ENCODE measurements at places on chromosomes 6 and 20.
A peak's percentile ranks its signal among the peaks of the same experiment; 100 is the strongest.

- DNase-seq = no peak
These were observed 30.8 kb downstream of the KIF16B start for GRCh38 chr20:16542477-16542876.

DNA sequence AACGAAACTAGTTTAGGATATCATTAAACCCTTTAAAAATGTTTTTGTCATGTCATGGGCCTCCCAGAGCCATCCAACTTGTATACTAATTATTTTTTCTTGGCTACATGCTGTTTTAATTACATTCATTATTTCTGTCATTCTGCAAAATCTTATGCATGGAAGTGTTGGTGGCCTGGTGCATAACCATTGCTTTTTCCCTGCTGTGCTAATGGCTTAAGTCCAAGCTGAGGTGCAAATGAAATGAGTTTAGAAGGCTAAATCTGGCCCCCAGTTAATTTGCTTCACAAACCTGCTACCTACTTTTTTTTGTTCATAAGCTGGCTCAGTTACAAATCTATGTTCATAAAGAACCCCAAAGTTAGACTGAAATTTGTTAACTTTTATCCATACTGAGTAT is 1249.9 kb downstream of the EPHA7 start:
- no peak for DNase-seq

DNA sequence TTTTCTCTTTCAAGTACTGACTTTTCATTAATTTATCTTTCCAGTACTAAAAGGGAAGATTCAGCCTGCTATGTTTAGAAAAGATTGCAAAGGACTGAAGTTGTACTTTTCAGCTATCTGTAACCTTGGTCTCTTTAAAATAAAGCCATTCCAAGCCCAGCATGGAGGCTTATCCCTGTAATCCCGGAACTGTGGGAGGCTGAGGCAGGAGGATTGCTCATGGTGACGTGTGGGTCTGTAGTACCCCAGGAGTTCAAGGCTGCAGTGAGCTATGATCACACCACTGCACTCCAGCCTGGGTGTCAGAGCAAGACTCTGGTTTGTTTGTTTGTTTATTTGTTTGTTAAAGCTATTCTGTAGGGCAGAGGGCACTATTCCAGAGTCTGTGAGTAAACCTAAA is 50.6 kb upstream of the TMEM170B start:
- no peak for DNase-seq

- DNase-seq = no peak
These were observed 296.8 kb downstream of the CLIC5 start for GRCh38 chr6:45718871-45719270.

- peak; percentile 93 for DNase-seq
These were observed 21.0 kb downstream of the PIGT start for GRCh38 chr20:45436732-45437485.

- no peak for DNase-seq
These were observed 143.0 kb downstream of the TTLL2 start for GRCh38 chr6:167467793-167468431.

DNA sequence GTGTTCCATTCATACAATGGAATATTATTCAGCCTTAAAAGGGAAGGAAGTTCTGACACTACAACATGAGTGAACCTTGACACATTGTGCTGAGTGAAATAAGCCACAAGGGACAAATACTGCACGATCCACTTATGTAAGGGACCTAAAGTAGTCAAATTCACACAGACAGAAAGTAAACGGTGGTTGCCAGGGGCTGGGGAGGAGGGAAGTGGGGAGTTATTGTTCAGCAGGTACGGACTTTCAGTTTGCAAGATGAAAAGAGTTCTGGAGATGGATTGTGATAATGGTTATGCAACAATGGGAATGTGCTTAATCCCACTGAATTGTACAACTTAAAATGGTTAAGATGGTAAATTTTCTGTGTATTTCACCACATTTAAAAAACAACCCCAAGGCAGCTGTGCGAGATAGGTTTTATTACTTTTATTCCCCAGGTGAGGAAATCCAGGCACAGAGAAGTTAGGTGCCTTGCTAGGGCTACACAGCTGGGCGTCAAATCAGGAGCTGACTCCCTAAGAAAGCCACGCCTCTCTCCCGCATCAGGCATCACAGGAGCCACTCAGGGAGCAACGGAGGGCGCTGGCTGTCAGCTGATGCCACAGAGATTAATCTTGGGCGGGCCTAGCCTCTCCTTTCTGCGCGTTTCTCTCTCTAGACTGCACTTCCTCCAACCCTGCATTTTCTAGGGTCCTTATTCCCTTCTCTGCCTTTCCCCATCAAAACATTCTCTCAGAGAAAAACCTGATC is 9.3 kb upstream of the TRAF3IP2 start:
- DNase-seq = no peak

DNA sequence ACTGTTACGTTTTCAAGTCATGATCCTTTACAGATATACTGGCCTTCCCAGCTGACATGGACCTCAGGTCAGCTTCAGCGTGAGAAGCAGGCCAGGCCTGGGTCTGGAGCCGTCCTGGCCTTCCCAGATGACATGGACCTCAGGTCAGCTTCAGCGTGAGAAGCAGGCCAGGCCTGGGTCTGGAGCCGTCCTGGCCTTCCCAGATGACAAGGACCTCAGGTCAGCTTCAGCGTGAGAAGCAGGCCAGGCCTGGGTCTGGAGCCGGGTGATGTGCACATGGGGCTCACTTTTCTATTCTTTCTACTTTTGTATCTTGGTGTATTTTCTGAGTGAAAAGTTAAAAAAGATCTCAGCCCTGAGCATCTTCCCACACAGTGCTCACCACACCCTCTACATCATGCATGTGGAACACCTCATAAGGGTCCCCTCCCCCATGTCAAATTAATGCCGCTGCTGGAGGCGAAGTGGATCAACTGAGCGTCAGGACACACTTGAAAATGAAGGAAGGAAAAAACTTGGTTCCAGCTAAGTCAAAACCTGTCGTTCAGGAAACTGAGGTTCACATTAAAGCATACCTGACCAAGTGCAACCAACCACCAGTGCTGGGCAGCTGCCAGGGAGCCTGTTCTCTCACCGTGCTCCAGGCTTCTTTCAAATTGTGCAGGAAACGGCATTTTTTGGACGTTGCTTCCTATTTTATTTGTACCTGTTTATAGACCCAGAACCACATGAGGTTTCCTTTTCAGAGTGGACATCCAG is 32.2 kb downstream of the KIF25 start:
- no peak for DNase-seq

DNA sequence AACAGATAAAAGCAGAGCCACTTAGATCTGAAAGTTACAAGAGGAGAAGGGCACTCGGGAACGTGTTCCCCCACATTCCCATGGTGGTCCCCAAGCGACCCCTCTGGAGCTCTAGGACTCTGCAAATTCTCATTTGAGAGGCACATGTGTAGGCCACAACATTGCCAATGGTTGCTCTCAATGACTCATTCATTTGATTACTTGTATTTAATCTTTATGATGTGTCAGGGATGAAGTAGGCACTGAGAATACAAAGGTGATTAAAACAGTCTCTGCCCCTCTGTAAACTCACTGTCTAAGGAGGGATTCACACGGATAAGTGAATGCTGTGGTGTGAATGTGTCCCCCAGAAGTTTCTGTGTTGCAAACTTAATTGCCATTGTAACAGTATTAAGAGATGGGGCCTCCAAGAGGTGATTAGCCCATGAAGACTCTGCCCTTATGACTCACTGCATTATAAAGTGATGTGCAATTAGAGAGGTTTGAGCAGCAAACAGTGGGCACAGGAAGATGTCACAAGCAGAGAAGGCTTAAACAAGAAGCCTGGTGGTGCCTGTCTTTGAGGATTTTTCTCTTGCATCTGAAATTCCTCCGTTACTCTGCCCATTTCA is 34.0 kb upstream of the TRAM2 start:
- DNase-seq = no peak

- no peak for DNase-seq
These were observed 279.6 kb upstream of the JAG1 start for GRCh38 chr20:10953437-10953836.

DNA sequence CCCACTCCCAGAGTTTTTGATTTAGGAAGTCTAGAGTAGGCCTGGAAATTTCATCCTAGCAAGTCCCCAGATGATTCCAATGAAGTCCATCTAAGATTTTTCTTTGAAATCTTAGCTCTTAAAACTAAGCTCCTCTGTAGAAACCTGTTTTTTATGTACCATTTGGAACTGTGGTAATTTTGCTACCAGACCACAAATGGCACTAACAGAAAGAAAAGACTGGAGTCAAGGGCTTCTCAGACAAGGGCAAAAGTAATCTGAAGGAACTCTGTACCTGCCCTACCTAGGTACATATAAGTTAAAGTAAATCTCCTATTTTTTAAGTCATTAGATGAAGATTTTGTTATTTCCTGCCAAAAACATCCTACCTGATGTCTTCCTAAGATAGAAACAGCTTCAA is 155.0 kb upstream of the HTR1E start:
- no peak for DNase-seq

DNA sequence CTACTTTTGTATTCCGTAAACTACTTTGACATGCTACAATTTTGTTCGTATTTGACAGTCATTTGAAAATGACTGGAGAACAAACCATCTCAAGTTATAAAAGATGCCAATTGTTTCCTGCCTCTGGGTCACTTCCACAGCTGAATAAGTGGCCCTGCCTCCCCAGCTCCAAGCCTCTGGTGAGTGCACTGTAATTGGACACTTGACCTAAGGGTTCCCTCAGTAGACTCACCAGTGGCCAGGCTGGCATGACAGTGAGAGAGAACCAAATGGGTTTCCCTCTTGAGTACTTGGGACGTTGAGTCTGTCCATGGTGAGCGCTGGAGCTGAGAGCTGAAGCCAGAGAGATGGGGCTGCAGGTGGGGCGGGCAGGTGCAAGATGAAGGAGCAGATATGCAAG is 57.1 kb downstream of the SLC35D3 start:
- DNase-seq = no peak

- DNase-seq = no peak
These were observed 10.9 kb downstream of the TBP start for GRCh38 chr6:170564936-170565530.

DNA sequence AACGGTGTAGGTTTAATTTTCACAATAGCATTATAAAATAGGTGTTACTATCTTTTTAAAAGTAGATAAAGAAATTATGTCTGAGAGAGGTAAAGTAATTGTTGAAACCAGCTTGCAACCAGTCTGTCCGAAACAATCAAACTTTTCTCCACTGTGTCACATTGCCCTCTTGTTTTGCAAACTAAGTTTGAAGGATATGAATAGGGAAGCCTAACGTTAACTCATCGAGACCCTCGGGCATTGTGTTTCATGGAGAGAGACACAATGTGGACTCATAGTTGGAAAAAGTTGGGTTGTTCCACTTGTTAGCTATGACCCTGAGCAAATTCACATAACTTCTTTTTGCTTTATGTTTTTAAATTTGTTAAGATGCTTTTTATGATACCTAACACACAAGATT is 254.4 kb upstream of the IMPG1 start:
- no peak for DNase-seq

DNA sequence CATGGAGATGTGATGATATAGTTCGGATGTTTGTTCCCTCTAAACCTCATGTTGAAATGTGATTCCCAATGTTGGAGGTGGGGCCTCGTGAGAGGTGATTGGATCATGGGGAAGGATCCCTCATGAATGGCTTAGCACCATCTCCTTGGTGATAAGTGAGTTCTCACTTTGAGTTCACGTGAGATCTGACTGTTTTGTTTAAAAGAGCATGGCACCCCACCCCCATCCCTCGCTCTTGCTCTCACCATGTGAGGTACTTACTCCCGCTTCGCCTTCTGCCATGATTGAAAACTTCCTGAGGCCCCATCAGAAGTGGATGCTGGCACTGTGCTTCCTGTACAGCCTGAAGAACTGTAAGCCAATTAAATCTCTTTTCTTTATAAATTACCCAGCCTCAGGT is 10.9 kb downstream of the SLC32A1 start:
- DNase-seq = no peak

DNA sequence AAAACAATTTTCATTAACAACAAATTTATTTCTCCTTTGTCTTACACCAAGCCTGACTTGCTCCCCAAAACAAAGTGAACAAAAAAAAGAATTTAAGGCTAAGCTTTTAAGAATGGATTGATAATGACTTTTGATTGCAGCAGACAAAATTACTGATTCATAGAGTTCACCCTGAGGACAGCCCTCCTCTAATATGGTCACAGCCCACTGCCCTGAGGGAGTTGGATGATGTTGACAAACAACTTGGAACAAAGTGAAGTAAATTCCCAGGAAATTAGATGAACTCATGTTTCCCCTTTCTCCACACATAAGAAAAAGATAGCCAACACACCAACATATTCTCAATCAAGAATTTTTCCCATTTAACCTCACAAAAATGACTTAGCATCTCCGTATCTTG is 7.7 kb upstream of the ISM1 start:
- DNase-seq = no peak

DNA sequence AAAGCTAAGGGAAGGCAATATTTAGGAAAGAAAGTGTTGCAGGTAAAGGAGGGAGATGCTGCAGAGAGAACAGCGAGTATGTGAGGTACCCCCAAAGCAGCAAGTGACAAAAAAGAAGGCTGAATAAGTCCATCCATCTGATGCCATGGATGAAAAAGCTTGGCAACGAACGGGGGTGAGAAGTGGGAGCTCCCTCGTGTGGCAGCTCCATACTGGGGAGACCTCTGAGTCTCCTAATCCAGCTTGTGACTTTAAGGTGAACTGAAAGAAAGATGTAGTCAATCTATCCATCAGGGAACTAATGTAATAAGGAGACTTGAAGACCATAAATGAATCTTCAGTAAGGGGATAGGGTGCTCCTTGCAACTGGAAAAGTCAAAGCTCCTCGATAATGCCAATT is 156.6 kb downstream of the OTOR start:
- DNase-seq = no peak

DNA sequence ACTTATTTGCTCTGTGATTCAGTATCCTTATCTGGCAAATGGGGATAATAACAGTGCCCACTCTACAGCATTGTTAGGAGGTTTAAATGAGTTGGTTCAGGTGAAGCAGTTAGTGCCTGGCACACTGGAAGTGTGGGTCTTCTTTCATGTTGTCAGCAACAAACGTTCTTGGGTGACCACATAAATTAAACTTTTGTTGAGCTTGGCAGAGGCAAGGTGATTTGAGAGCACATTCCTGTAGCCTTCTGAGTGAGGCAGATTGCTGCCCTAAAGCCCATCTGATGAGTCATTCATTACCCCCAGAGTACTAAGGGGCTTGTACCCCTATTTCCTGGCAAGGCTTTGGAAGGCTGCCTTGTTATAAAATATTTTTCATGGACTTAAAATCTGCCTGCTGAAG is 25.8 kb downstream of the SEC23B start:
- no peak for DNase-seq

DNA sequence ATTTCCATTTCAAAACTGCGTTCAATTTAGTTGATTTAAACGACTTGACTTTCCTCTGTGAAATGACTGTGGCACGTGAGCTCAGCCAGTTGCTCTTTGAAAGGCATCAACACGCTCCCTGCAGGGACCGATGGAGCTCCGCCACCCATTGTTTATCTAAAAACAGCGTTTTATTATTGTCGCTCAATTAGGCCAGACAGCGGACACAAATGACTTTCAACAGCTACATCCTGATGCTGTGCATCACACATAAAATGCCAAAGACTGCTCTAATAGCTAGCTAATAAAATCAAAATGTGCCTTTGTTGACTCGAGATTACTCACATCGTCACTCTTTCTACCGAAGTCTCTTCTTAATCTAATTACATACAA is 332.5 kb downstream of the CD83 start:
- peak; percentile 27 for DNase-seq
